ENCODE measurements at places on chromosomes 13 and 19.

DNA sequence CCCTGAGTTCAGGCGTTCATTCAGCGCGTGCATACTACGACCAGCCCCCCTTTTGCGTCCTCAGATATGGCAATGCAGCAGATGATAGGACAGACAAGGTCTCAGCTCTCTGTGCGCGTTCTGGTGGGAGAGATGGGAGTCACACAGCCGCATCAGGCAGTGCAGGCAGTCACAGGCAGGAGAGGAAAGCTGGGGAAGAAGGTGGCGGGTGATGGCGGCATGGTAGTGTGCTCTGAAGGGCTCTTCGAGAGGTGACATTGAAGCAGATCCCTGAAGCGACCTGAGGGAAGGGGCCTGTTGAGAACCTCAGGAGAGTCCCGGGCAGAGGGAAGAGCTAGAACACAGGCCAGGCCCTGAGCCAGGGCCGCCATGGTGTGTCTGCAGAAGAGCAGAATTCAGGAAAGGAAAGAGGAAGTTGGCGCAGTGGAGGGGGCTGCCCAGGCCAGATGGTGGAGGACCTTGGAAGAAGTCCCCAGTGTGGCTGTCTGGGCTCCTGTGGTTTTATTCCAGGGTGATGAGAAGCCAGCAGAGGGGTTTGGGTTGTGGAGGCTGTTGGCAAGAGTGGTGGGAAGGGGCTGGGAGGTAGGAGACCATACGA, 3.5 kb downstream of the USF2 start:
- H3K4me1 ChIP-seq: peaks cover 7% of the 10 kb centered on the region
- DNase-seq: no peak
- no peak overlapping the region for H3K4me3 ChIP-seq
- H3K27me3 ChIP-seq: no peaks in the 10 kb centered on the region
- no peak overlapping the region for H3K27ac ChIP-seq

- H3K27me3 ChIP-seq: peaks cover 29% of the 10 kb centered on the region
- peaks cover 7% of the 10 kb centered on the region for H3K4me1 ChIP-seq
- DNase-seq: no peak
- no peaks in the 10 kb centered on the region for H3K36me3 ChIP-seq
- H3K4me3 ChIP-seq: no peak overlapping the region
Measured at GRCh38 chr13:109156181-109156935, 526.9 kb downstream of the MYO16 start.

- H3K4me1 ChIP-seq: peaks cover 19% of the 10 kb centered on the region
- no peaks in the 10 kb centered on the region for H3K36me3 ChIP-seq
- no peak for DNase-seq
- no peak overlapping the region for H3K4me3 ChIP-seq
Measured at GRCh38 chr13:33073338-33073737, 57.1 kb downstream of the KL start.

GRCh38 chr13:105740739-105741138, 794.7 kb downstream of the EFNB2 start:
- H3K4me1 ChIP-seq: no peaks in the 10 kb centered on the region
- H3K4me3 ChIP-seq: no peak overlapping the region
- no peak overlapping the region for H3K27ac ChIP-seq
- H3K36me3 ChIP-seq: no peaks in the 10 kb centered on the region

- no peak overlapping the region for H3K27ac ChIP-seq
- H3K27me3 ChIP-seq: peaks cover 6% of the 10 kb centered on the region
- H3K4me3 ChIP-seq: peak overlapping the region; percentile 88
- peaks cover 10% of the 10 kb centered on the region for H3K4me1 ChIP-seq
- no peaks in the 10 kb centered on the region for H3K36me3 ChIP-seq
Measured at GRCh38 chr19:34135821-34136611, 36.3 kb upstream of the LSM14A start.

DNA sequence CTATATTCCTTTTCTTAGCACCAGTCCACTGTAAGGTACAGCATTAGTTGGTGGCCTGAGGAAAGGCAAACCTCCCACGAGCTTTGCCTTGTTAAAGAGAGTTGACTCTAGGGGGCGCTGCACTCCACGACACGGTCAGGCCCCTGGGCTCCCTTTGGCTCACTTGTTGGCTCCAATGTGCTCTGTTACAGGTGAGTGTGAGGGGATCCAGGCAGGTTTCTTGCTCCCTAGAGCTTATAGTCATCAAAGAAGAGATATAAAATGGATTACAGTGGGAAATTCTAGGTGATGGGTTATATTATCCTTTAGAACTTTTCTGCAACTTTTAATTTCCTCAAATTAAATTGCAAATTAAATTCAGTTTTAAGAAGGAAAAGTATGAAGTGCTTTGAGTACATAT, 3.7 kb downstream of the WDR87 start:
- peaks cover 11% of the 10 kb centered on the region for H3K4me1 ChIP-seq
- no peaks in the 10 kb centered on the region for H3K36me3 ChIP-seq
- peaks cover 4% of the 10 kb centered on the region for H3K27me3 ChIP-seq
- H3K4me3 ChIP-seq: no peak overlapping the region
- H3K27ac ChIP-seq: no peak overlapping the region
- DNase-seq: peak; percentile 62

DNA sequence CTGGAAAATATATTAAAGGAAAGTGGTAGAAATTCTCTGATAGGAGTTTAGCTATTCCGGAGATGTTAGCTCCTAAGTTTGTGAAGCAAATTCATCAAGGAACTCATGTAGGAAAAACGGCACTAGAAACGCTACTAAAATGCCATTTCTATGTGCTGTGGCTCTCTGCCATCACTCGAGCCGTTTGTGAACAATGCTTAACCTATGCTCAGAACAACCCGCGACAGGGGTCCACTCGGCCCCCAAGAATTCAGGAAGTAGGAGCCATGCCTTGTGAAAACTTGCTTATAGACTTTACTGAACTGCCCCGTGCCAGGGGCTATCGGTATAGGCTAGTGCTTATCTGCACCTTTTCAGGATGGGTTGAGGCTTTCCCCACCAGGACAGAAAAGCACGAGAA, 14.2 kb upstream of the SLC15A1 start:
- H3K36me3 ChIP-seq: no peaks in the 10 kb centered on the region
- no peak for DNase-seq
- no peaks in the 10 kb centered on the region for H3K27me3 ChIP-seq

- peaks cover 14% of the 10 kb centered on the region for H3K4me1 ChIP-seq
- H3K27me3 ChIP-seq: no peaks in the 10 kb centered on the region
- H3K36me3 ChIP-seq: no peaks in the 10 kb centered on the region
Measured at GRCh38 chr19:13181747-13182388, 31.7 kb downstream of the IER2 start.

DNA sequence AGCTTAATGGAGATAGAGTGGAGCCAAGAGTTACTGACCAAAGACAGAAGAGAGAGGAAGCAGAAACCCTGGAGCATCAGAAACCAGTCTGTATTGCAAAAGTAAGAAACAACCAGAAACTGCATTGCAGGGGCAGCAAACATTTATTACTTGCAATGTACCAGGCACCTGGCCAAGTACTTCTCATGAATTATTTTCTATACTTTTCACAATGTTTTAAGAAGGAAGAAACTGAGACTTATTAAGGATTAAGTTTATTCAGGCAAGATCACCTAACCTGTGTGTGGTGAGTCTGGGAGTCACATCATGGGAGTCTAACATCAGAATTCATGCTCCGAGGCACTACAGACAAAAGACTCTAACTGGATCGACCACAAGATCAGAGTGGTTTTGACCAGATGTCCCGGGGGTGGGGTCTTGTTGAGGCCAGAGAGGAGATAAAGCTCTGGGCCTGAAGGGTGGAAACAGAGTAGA, 47.4 kb downstream of the TNFRSF19 start:
- no peak overlapping the region for H3K27ac ChIP-seq
- H3K4me1 ChIP-seq: no peaks in the 10 kb centered on the region
- no peak for DNase-seq
- H3K27me3 ChIP-seq: peaks cover 31% of the 10 kb centered on the region
- no peak overlapping the region for H3K4me3 ChIP-seq
